ENCODE measurements at places on chromosomes 1 and 21.

- DNase-seq, result no peak
Observed at GRCh38 chr1:101769520-101769919, 227.2 kb downstream of the OLFM3 start.

GRCh38 chr1:54259546-54260140 is 59.7 kb downstream of the MRPL37 start:
- no peak for DNase-seq

DNA sequence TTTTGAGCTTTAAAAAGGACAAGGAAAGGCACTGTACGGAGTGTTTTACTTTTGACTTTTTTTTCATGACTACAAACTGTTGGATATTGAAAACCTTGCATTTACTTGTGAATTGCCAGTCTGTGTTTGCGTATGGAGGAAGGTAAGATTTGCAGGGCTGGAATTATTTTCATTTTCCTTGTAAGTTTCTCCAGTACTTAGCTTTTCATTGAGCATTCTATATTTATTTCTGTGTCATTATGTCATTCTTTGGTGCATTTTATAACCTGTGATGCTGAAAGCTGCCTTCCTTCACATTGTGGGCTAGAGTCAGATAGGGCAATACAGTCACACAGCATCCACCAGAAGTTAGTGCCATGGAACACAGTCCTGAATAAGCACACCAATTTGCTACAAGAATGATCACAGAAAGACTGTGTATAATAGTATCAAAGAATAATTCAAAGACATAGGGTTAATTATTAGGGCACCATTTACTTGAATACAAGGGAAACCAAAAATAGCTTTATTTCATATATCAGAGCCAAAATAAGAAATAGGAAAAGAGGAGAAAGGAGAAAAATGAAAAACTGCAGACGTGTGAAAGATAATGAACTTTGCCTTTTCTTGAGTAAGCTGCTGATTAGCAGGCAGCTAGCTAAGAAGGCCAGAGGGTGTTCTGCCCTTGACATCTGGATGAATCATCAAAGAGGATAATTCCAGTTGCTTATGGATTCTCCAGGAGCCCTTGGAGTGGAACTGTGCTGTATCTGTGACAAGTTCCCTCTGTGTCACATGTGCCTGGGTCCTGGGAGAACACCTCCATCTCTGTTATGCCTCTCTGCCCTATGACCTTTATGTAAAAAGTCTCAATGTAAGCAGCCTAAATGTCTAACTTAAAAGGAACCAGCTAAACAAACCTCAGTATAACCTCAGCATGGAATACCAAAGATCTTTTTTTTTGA is 8.0 kb upstream of the FAM20B start:
- no peak for DNase-seq

- DNase-seq, result no peak
Observed at GRCh38 chr1:44828003-44828651, 14.9 kb downstream of the PTCH2 start.

DNA sequence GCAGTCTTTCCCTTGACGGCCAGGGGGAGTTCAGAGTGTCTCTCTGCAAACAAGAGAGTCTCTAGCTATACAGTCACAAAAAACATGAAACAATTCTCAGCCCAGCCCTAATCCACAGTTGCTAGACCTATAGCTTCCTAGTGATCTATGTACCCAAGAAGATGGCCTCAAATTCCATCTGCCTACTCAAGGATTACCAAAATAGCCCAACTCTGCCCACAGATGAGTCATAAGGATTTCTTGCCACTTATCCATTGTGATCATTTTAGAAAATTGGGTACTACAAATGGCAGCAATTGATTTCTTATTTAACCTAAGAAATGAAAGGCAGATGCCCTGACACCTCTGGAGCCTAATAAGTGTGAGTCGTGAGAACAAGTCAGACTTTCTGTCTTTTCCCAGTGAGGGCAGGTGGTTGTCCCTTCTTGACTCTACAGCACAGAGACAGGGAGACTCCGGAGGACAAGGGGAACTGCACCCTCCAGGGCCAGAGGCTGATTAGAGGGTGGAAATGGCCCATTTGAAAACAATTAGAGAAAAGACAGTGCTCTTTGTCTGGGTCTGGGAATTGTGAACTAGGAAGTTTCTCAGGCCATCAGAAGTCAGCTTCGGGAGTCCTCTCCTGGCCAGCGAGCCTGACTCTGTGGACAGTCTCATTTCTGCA is 65.4 kb downstream of the ABCA4 start:
- no peak for DNase-seq

- peak; percentile 17 for DNase-seq
Observed at GRCh38 chr1:178867670-178868069, 3.2 kb downstream of the ANGPTL1 start.

DNA sequence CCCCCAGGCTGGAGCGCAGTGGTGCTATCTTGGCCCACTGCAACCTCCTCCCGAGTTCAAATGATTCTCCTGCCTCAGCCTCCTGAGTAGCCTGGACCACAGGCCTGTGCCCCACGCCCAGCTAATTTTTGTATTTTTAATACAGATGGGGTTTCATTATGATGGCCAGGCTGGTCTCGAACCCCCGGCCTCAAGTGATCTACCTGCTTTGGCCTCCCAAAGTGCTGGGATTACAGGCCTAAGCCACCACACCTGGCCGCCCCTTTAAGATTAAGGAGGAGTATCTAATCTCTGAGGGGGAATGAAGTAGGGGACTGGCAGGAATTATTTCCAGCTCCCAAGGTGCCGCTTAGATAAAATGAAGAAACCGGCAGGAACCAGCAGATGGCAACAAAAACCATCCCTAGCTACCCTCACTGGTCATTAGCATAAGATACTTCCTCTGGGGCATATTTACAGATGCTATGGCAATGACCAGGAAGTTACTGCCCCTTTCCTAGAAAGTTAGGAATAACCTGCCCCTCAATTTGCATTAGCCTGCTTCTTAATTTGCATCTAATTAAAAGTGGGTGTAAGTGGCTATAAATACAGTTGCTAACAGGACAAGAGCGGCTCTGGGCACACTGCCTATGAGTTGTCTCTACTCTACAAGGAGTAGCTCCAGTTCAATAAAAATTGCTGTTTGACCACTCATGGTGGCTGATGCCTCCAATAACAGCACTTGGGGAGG is 7.1 kb upstream of the NSUN4 start:
- DNase-seq, result peak; percentile 76

DNA sequence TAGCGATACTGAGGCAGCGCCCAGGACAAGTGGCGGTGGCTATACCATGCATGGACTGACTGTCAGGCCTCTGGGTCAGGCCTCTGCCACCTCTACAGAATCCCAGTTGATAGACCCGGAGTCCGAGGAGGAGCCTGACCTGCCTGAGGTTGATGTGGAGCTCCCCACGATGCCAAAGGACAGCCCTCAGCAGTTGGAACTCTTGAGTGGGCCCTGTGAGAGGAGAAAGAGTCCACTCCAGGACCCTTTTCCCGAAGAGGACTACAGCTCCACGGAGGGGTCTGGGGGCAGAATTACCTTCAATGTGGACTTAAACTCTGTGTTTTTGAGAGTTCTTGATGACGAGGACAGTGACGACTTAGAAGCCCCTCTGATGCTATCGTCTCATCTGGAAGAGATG is 3.2 kb upstream of the IL10RB start:
- DNase-seq, result no peak

GRCh38 chr21:45630876-45631275 is 12.6 kb upstream of the PCBP3 start:
- no peak for DNase-seq

- peak; percentile 16 for DNase-seq
Observed at GRCh38 chr1:64744492-64745180, at the start of gene RAVER2. RAVER2 (plus strand) TSS chr1:64745075; CDS start chr1:64745173, 98 bp downstream.

DNA sequence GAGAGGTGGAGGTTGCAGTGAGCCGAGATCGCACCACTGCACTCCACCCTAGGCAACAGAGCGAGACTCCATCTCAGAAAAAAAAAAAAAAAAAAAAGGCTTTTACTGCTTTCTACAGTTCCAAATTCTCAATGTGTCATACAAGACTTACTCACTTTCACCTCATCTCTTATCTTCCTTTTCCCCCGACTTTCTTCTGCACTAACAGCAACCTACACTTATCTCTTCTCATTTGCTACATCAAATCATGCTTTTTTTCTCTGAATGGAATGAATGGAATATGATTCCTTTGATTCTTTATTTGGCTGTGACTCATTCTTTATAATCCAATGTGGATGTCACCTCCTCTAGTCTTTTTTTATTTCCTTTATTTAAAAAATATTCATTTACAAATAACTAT is 168.4 kb upstream of the DMRTA2 start:
- no peak for DNase-seq

DNA sequence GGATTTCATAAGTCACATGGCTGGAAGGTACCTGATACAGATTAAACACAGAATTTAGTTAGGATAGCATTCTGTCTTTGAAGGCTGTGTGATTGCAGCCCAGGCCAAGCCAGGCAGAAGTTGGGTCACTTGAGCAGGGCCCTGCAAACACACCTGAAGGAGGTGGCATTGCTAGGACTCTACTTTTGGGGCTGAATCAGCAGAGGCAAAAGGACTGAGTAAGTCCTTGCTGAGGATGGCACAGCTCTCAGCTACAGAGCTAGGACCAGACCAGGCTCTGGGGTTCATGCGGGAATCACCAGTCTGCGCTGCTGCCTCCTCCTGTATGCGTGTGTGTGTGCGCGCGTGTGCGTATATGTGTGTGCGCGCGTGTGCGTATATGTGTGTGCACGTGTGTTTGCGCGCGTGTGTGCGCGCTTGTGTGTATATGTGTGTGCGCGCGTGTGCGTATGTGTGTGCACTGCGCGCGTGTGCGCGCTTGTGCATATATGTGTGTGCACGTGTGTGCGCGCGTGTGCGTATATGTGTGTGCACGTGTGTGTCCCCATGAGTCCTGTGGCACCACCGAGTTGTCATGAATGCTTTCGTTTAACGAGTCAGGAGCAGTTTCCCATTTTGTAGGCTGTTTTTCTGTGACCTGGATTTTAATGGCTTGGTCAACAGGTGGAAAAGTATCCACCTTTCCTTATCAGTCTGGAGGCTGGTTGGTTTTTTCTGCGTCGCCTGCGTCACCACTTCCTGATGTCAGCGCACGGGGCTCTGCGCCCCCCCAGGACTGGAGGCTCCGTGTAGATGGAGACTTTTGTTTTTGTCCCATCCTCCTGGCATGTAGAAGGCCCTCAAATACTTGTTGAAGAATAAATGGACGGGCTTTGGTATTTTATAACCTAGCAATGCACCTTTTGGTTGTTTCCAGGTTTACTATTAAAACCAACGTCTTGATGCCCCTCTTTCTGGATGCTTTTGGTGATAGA is 34.7 kb downstream of the ADARB1 start:
- no peak for DNase-seq

- no peak for DNase-seq
Observed at GRCh38 chr1:227996187-227996950, 10.4 kb upstream of the WNT3A start.

- DNase-seq, result no peak
Observed at GRCh38 chr1:172338295-172338735, 82.2 kb upstream of the C1orf105 start.

GRCh38 chr1:93419344-93419743 is 28.6 kb upstream of the FNBP1L start:
- no peak for DNase-seq

GRCh38 chr1:168861421-168862004 is 132.5 kb upstream of the DPT start:
- no peak for DNase-seq

GRCh38 chr1:64540265-64540791 is 70.4 kb downstream of the CACHD1 start:
- DNase-seq, result no peak

DNA sequence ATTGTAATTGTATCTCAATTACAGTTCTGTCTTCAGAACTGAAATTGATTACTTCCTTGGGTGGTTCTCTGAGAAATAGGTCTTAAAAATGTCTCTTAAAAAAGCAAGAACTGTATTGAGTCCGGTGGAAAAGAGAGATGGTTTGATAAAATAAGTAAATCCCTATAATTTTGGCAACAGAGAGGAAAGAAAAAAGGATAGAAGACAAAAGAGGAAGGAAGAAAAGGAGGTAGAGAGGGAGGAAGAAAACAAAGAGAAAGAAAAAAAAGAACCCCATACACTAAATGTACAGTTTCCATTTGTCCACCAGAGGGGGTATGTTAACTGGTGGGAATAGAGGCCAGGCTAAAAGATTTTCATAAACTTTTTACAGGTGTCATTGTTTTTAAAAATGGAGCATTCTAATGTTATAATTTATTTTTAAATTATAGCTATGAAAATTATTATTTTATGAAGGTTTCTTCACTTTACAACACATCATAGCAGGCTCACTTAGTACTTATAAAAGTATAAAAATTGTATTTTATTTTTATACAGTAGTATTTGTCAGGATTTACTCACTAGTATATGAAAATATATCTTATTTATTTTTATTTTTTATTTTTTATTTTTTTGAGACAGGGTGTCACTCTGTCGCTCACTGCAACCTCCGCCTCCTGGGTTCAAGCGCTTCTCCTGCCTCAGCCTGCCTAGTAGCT is 2.1 kb upstream of the UBE2T start:
- DNase-seq, result peak; percentile 43

DNA sequence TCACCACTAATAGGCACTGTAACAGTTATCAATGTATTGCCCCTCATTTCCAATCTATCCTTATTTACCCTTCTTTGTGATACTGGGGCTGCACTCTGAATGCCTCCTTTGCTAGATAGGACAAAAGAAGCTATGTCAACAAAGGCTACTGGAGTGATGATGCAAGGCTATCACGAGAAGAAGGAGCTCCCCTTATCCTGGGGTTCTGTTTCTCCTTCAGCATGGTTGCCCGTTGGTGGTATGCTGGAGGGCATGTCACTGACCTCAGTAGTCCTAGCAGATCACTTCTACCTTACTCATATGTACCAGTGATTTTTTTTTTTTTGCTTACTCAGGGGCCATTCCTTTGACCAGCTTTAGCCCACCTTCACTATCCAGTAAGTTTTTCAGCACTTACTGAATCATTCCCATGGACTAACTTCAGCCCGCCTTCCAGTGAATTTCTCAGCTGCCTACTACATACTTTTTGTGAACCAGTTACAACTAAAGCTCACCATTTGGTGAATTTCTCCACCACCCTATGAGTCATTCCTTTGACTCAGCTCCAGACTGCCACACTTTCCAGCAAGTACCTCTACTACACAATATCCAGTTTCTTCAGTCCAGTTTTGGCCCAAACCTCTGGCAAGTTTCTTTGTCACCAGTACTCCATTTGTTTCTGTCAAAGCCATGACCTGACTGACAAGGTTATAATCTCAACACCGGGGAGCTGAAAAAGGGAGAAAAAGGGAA is 944.5 kb downstream of the KCNT2 start:
- no peak for DNase-seq

DNA sequence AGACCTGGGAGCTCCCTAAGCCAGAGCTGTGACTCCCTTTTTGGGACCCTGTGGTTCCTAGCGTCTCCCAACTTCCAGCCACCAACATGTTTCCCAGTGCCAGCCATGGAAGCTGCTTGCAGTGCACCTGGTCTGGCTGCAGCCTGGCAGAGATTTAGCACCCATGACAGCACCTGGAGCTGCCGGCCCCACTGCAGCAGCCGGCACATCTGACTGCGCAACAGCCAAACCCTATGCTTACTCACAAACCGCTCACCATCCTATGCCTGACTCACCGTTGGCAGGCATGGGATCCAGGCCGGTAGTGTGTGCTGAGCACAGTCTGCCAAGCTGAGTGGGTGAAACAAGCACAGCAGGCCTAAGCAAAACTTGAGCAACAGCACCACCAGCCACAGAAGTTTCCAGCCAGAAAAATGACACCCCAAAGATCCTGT is 435.9 kb upstream of the PRMT6 start:
- DNase-seq, result no peak

GRCh38 chr1:154863315-154864174 is 6.5 kb downstream of the KCNN3 start:
- DNase-seq, result peak; percentile 13

GRCh38 chr1:234638832-234639799 is 29.1 kb upstream of the IRF2BP2 start:
- no peak for DNase-seq

Measured in CD14-positive monocyte (primary cell).